Fibroblast of skin of abdomen (primary cell): ENCODE measurements at places on chromosomes 7 and 10.

DNA sequence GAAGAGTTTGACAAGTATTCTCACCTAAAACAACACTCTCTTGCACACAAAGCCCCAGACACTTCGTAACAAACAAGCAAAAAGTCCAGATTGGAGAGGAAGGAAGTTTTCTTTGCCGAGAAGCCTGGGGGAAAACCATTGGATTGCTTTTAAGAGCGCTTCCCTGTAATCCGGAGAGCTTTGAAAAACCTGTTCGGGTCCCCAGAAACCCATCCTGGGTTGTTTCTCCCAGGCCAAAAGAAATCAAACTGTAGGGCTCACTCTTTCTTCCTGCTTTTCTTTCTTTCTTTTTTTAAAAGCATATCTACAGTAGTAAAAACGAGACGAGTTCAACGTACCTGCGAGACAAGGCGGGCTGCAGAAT is 655 bp downstream of the SP8 start:
- no peak for DNase-seq

DNA sequence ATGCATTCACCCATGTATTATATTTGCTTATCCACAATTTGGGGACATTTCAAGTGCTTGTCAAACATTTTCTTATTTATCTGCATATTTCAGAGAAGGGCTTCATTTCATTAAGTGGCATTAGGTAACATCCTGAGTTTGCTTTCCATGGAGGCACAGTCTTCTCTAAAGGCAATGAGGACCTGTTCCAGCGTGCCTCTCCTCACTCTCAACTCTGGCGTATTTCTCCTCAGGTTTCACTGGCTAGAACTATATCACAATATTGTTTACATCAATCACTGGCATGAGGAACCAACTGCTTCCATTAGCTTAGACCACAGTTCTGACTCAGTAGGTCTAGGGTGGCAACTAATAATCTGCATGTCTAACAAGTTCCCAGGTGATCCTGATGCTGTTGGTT is 177.2 kb downstream of the TAX1BP1 start:
- DNase-seq, result no peak

DNA sequence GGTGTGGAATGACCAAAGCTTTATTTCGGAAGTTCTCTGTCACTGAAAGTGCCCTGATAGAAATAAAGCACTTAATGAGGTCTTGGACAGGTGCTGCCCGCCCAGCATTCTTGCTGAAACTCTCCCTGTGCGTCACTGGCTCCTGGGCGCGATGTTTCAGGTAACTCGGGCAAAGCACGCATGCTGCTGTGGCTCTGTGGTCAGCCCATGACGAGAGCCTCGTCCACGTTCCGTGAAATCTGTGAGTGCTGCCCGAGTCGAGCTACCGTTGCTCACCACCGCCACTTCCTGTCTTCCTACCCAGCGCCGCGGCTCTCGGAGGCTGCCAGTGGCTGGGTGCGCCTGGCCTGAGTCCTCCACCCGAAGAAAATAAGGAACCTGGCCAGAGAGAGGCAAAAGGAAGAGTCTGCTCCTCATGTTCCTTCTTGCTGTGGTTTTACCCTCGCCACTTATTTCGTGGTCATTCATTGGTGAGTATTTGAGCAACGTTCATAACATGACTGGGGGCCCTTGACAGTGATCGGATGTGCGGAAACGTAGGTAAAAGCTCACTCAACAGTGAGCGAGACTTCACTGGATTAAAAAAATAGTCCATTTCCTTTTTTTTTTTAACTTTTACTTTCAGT is 95.5 kb downstream of the MAP3K8 start:
- DNase-seq, result no peak

DNA sequence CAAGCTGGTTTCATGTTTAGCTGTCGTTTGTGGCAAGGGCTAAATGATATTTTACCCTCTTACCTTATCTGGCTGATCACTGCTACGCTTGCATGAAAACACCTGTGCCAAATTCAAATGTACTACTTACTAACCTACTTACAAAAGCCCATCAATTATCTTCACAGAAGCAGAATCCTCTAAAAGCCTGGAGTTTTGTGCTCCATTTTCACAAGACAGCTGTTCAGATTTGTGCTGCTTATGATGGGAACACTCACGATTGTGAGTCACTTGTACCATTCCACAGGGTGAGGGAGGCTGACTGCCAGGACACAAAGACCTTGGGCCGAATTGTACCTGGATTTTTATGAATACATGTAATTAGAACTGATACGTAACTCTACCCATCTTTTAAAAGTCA is 245.0 kb upstream of the NPY start:
- DNase-seq, result no peak

DNA sequence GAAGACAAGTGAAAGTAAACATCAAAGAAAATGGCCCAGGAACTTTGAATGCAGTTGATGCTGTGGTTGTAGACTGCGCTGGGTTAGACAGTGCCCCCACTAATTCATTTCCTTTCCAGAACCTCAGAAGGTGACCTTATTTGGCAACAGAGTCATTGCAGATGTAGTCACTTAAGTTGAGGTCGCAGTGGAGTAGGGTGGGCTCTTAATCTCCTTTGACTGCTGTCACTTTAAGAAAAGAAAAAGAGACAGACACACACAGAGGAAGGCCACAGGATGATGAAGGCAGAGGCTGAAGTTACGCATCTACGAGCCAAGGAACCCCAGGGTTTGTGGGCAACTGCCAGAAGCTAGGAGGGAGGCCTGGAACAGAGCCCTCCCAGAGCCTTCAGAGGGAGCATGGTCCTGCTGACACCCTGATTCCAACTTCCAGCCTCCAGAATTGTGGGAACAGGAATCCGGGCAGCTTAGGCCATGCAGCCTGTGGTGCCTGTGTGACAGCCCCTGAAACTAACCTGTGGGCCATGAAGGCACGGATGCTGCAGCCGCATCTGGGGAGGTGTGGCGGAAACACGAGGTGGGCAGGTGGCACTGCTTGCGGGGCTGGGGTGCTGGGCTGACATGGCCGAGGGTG is 107.6 kb downstream of the PRKAG2 start:
- DNase-seq, result no peak

GRCh38 chr10:31313396-31313795 is 5.6 kb upstream of the ZEB1 start:
- DNase-seq, result no peak

DNA sequence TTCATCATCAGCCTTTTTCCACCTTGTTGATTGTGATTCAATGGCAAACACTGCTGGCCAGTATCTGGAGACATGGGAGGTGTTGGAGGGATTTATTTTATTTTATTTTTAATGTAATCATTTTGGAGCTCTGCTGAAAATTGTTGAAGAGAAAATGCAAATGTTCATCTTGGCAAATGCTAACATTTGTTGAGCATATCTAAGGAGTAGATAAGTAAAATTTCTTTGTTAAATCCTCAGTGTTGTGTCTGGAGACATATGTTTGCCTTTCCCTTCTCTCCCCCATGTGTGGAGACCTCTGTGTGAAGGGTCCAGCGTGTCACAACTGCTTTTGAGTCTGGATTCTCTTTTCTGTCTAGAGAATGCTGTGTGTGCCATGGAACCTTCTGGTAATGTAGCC is 300.3 kb downstream of the FZD1 start:
- DNase-seq, result no peak

DNA sequence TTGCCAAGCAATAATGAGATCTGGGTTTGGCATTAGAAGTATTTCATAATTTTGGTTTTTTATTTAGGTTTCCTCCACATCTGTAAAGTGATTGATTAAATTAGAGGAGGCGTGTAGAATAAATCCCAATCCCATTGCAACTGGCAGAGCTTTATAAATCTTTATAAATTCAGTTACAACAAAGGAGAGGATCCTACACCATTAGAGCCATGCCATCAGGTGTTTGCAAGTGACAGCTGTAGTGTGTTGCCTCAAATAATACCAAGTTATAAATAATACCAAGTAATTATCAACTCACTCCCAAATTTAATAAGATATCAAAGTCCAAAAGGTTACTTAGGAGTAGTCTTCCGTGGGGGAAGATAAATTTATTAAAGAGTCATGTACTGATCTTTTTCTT is 62.2 kb downstream of the PODXL start:
- DNase-seq, result no peak

GRCh38 chr10:99682752-99683151 is 23.4 kb downstream of the ENTPD7 start:
- no peak for DNase-seq

DNA sequence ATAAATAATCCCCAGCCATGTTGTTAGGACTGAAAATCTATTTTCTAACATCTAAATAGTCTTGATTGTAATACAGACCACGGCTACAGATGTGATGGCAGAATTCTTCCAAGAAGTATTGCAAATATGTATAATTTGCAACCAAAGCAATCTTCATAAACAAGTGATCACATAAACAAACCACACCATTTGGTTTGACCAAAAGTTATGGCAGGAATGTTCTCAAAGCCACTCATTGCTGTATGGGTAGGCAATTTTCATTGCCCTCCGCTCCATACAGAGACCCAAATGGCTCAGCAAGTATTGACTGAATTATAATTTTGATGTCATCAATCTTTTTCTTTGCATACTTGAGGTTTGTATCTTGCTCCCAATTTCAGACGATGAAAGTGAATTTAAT is 19.0 kb upstream of the RHOBTB1 start:
- DNase-seq, result peak; percentile 75

GRCh38 chr10:22278441-22278782 is 37.8 kb upstream of the COMMD3 start:
- DNase-seq, result no peak

DNA sequence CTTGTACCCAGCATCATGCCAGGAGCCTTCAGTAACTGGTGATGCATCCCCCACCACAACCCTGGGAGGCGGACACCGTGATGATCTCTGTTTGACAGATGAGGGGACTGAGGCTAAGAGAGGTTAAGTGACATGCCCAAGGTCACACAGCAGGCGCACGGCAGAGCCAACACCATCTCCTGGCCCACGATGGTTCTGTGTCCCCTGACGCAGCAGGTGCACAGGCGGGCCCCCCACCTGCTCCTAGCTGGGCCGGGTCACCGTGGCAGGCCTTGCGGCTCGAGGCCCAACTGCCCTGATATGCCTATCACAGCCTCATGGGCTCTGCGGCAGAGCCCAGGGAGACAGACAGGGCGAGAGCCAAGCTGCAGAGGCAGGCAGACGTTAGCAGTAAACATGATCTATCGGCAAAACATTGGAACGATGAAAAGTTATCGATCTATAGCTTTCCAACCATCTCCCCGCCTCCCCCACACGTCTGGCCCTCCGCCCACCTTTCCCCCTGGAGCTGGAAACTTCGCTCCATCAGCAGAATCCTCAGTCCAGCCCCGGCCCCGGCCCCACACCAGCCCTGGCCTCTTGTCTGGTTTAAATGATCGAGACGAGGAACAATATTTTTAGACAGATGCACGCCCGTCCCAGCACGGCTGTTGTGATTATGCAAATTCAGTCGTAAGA is 65.9 kb downstream of the ELFN1 start:
- DNase-seq, result no peak

DNA sequence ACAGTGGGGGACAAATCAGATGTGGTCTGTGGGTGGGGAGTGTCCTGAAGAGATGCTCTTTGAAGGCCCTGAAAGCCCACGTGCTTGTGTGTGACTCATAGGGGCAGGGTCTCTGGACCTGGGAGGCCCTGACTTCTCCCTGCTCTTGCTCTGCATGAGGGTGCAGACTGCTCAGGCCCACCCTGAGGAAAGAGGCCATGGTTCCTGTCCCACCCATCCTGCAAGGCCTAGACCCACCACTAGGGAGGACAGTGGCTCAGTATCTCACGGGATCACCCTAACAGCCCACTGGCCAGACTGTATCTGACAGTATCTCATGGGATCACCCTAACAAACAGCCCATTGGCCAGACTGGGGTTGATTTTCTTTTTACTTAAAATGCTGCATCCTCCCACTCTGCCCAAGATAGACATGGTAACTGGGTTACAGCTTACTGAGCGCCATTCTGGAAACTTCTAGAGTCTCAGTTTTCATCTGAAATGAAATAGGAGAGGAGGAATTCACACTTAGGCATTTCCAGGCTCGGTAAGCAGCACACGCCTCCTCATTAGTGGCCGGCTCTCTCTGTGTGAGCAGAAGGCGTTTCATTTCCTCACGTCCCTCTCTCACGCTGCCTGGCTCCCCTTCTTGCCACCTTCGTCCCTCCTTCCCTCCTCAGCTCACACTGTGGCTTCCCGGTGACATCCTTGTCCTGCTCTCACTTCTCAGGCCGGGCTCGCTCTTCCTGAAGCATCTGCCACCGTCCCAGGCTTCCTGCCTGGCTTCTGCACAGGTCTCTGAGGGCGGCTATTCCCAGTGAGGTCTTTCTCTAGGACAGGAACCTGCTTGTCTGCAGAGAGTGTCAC is 242.6 kb downstream of the GLRX3 start:
- no peak for DNase-seq

GRCh38 chr7:128106821-128107220 is 75.6 kb upstream of the LRRC4 start:
- no peak for DNase-seq

DNA sequence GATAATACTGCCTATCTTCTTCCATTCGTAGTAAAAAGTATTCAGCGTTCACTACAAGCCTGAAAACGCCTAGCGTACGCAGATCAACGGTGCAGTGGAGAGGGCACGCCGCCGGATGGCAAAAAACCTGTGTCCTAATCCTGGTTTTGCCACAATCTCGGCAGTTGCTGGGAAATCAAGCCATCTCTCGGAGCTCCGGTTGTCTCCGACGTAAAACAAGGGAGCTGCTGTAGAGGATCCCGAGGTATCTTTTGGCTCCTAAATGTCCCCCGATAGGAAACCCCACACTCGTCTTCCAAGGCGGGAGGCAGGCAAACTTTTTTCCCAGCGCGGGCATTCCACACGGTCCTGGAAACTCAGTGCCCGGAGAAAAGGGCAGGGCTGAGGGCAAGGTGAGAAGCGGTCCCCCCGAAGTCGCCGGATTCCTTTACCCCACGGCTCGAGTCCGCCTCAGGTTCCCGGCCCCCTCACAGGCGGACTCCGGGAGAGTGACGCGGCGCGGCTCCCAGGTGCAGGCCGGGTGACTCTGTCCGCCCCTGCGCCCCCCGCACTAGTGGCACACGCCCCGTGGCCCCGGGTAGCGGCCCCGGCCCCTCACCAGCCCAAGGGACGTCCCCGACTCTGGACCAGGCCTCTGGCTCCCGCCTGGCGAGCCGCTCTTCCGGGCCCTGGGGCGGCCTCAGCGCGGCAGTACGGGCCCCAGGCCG is 649 bp downstream of the IDE start:
- peak; percentile 38 for DNase-seq

DNA sequence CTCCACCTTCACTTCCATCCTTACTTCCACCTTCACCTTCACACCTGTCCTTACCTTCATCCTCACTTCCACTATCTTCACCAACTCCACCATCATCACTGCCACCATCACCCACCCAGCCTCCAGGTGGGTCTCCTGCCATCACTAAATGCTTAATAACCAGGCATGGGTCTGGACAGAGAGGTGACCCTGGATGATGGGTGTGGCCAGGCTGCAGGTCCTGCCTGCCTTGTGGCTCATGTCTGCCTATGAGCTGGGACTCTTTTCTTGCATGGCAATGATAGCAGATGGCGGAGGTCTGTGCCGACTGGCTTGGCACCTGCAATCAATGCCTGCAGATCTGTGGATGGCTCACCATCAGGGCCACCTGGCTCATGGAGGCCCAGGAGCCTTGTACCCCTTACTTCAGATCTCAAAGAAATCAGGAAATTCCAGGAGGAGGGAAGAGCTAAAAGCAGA is 60.1 kb upstream of the ELN start:
- no peak for DNase-seq

- no peak for DNase-seq
Observed at GRCh38 chr10:62433901-62434300, 59.7 kb downstream of the ZNF365 start.

- DNase-seq, result no peak
Observed at GRCh38 chr10:78454123-78454645, 420.5 kb downstream of the RPS24 start.
